AG08395 (cell line): ENCODE measurements at places on chromosomes 6 and 20.

DNA sequence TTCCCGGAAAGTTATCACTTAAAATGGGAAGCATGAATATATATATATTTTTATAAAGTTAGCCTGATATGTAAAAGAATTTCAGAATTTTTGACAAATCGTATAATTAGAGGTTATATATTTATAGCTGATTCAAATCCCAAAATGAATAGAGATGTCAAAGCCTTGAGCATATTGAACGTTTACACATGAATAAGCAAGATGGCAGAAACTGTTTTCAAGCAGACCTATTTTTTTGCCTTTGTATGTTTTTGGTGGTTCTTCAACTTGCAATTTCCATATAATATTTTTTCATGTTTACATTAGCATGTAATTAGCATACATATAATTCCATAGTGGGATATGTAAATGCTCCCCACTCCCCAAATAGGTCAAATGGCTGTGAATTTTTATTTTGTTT, 189.9 kb downstream of the PRL start:
- DNase-seq = no peak

DNA sequence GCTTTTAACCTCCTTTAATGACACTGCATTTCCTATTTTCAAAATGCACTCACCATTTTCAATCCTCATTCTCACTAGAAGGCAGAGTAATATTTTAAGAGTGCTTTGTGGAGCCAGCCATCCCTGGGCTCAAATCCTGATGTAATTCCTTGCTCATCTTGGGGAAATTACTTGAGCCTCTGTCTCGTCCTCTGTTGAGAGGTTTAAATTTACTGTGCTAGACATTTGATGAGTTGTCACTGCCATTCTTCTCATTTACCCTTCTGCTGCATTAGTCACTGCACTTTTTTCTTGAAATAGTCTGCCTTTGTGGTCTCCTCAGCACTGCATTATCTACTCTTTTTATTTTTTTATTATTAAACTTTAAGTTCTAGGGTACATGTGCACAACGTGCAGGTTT, 150.0 kb upstream of the HDDC2 start:
- DNase-seq = no peak

DNA sequence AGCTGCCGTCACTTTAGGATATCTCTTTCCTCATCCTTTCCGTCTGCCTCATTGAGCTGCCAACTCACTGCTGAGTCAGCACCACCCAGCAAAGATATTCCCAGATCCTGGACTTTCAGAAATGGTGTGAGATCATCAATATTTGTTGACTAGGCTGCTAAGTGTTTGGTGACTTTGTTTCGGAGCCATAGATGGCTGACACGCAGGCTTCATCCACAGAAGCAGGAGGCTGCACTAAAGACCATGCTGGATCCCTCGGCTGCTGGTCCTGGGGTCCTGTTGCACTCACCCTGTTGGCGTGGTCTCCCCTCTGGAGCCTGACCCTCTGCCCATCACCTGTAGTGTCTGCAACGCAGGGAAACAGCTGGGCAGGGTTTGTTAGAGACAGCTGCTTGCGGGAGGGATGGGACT, 96.5 kb downstream of the ERMARD start:
- DNase-seq = no peak

DNA sequence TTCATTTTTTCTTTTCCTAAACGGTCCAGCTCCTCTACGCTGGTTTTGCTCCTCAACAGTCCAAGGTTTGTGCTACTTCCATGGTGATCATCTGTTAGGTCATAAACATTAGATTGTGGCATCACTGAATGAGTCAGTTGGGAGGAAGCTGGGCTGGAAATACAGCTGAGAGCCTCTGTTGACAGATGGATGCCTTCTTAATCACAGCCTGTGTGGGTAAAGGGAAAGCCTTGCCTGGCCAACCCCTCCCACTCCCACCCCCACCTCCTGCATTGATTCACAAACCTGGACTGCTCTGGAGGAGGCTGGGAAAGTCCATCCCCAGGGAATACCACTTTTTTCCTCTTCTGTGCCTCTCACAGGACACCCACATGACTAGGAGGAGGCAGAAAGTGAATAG, 180.6 kb upstream of the CCN2 start:
- DNase-seq = peak; percentile 94

DNA sequence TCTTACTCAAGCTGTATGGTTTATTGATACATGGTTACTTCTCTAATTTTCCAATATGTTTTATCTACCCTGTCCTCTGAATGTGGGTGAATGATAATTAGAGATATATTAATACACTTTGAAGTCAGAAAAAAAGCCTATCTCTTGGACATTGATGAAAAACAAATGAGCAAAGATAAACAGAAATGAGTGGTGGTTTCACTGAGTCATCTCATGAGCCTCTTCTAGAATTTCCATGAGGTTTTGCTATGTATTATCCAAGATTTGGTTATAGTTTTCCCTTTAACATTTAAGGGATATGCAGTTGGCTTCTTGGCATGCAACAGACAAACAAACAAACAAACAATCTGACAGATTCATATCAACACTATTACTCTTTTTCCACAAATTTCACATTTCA, 586.8 kb downstream of the RFPL4B start:
- DNase-seq = peak; percentile 11

- DNase-seq = no peak
These were observed 32.7 kb downstream of the TRDN start for GRCh38 chr6:123604067-123604466.

DNA sequence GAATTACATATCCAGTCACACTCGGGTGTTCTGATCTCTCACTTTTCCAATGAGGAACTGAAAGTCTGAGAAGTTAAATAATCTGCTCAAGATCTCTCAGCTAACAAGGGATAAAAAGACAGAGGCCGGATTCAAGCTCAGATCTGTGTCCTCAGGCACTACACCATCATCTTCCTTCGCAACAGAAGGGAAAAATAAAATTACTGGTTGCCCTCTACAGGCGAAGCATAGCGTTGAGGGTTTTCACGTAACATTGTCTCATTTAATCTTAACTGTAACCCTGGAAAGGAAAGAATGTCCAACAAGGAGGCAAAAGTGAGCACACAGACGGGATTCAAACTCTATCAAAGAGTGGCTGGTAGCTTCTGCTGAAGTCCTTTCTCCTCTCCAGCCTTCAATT, 67.8 kb upstream of the ANKEF1 start:
- DNase-seq = peak; percentile 8

DNA sequence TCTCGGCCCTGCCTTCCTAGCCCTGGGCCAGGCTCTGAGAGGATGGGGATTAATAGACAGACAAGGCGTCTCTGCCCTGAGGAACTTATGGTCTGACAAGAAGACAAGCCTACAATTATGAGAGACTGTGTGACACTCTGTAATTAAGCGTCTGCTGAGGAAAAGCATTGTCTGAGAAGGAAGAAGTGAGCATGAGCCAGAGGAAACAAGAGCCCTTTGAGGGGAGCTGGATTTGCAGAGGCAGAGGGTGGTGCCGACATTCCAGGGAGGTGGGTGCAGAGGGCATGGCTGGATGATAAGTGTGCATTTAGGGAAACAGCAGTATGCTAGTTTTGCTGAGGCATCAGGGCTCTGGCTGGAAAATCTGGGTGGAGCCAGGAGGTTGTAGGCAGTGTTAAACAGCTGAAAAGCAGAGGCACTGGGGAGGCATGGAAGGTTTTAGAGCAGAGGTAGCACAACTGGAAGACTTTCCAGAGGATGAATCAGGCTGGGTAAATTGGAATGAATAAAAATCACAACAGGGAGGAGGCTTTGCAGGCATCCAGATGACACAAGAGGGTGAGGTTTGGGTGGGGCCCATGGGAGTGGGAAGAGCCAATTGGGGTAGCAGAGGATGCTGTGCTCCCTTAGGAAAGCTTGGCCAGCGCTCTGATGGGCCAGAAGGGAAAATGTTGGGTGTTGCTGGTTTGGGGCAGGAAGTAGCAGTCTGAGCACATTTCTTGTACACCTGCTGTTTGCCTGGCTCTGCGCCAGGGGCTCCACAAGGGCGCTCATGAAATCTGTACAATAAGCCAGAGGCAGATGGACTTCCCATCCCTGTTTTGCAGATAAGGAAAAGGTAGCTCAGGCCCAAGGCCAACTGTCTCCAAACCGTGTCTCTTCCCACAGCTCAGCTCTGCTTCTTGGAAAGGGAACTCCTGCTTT, 74.0 kb upstream of the MYL9 start:
- DNase-seq = peak; percentile 54

DNA sequence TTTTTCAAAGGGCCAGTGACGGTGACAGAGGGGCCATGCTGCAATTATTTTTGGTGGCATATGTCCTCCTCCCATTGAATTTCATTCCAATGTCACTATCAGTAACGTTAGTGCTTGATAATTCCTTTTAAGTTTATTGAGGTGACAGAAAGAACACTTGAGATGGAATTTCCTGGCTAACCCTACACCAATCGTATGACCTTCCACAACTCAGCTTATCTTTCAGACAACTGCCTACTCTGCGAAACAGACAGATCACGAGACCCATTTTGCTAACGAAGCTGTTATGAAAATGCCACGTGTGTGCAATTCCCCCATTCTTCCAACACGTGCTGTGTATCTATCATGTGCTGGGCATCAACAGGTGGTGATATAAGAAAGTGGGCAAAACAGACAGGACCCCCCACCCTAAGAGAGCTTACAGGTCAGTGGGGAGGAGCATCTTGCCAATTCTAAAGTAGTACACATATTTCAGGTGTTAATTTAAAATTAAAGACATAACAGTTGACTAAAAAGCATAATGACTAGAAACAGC, 113.0 kb downstream of the IRF4 start:
- no peak for DNase-seq

DNA sequence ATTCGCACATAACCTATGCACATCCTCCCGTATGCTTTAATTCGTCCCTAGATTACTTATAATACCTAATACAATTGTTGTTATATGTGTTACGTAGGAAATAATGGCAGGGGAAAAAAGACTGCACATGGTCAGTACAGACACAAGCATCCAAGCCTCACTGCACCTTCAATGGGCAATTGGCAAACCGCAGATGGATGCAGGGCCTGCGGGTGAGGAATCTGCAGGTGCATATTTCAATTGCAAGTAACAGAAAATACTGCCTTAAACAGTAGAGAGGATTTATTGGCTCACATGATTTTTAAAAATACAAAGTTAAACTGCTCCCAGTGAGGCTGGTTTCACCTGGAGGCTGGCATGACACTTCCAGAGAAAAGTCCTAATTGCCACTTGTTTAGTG, 142.1 kb upstream of the MLN start:
- DNase-seq = no peak

DNA sequence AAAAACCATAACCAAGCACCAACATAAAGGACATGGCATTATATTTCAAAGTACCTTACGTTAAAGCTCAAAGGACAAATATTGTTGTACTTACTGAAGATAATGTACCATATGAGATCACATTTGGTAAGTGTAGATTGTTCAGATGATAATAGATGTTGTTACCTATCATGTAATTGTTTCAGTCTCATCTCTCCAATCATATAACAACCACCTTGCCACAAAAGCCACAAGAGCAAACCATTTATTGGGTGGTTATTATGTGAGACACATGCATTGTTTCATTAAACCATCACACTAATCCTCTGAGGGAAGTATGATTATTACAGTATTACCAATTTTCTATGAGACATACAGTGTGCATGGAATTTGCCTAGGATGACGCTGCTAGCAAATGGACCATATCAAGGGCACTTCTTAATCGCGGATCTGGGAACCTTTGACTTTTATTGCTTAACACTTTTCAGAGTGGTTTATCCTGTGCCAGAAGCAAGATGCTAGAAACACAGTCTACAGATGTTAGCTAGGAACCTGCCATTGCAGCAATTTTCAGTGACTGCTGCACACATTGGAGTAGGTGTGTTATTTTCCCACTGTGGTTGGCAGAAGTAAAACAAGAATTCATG, 149.8 kb upstream of the AKIRIN2 start:
- DNase-seq = no peak

GRCh38 chr20:46022411-46023147, 6.4 kb upstream of the SLC12A5 start:
- DNase-seq = peak; percentile 36

DNA sequence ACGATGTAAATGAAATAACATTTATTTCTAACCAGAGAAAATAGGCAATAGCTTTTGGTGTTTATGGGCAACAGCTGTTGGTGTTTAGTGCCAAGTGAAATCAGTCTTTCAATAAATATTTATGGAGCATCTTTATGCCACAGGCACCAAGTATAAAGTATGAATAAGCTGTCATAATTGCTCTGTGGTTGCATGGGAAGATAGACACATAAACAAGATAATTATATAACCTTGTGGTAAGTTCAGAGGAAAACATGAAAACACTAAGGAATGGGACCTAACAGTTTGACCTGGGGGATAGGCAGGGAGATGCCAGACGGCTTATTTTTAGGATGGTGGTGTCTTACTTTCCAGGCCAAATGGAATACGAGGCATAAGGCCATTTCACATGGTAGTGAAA, 110.9 kb downstream of the GFRAL start:
- no peak for DNase-seq

- DNase-seq = no peak
These were observed 173.0 kb upstream of the TSHZ2 start for GRCh38 chr20:52799130-52799529.

GRCh38 chr6:155782320-155782731, 326.7 kb upstream of the NOX3 start:
- peak; percentile 59 for DNase-seq

DNA sequence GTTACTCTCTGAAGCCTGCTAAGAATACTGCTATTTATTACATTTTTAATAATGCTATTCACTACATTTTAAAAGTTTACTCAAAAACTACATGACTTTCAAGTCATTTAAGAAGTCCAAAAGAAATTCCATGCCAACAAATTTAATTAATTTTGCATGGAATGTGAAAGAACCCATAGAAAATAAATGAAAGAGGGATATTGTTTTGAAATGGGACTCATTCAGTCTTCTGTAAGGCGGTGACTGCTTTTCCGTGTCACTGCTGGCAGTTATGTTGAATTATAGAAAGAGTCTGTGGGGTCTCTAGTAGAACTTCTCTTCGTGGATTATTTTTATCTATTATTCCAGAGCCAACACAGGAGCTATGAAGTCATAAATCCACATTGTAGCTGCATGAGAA, 211.2 kb downstream of the LAMA2 start:
- DNase-seq = no peak

DNA sequence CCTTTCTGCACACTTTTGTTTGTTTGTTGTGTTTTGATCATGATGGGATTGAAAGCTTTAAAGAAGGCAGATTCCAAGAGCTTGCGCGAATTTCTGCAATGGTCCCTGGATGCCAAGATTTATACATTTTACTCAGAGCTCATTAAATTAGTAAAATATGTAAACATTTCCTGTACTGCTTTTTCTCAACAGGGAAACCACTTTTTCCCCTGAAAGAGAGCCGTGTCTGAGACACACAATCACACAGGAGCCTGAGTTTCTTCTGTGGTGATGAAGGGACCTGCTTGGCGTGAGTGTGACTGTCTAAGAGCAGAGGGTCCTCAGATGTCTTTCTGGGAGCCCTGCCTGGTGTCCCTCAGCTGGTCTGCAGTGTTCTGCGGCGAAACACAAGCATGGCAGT, 12.1 kb upstream of the TAGAP start:
- DNase-seq = no peak
